ENCODE measurements at places on chromosomes 5 and 9.

GRCh38 chr5:123671711-123672456 is 159.9 kb downstream of the CSNK1G3 start:
- no peak for DNase-seq

- DNase-seq: no peak
Observed at GRCh38 chr9:72465593-72465984, 55.8 kb upstream of the TMC1 start.

DNA sequence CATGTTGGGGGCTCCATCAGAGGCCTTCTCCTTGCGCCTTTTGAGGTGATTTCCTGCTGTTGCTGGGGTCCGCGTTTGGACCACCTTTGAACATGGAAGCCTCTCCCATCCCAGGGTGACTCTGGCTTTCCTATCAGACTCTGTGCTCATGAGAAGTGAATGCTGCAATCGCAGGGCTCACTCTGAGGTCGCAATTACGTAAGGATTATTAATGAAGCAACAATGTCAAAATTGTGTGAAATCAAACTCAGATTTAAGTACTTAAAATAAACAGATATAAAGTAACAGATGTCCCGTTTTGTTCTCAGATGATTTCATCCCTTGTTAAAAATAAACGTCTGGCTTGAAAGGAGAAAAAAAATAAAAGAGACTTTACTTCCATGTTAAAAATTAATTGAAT is 634.2 kb downstream of the BNC2 start:
- no peak for DNase-seq

DNA sequence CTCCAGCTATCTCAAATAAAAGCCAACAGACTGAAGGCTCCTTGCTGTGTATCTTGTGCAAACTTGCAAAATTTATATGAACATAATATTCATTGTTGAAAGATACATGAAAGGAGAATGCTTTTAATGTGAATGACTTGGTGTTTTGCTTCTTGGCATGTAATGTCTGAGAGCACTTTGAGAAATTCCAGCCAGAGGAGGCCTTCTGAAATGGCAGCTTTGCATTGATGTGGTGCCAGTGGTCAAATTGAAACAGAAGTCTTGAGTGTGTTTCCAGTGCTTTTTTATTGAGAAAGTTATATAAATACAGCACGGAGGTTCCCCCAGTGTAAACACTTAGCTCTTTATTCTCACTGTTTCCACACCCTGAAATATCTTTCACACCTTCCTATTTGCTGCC is 182.1 kb downstream of the ADCY2 start:
- DNase-seq: no peak

DNA sequence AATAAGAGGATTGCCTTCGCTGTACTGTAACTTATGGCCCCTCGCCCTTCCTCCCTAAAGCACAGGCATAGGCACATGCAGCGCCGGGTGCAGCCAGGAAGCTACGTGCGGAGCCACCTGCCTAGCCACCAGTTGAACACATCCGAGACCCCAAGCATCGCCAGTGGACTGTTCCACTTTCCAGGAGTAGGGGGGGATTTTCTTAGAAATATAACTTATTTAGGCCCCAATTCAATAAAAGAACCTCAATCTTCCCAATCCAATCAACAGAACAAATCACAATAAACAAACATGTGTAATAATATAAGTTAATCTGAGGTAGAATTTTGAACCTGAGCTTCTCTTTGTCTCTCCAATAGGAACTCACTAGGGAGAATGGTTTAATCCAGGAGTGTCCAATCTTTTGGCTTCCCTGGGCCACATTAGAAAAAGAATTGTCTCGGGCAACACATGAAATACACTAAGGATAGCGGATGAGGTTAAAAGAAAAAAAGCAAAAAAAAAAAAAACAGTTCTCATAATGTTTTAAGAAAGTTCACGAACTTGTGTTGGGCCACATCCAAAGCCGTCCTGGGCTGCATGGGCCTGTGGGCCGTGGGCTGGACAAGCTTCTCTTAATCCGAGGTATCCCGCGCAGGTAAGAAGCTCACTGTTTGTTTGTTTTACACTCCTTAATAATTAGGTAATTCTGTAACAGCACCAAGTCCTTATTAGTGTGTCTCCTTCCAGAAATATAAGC is 22.0 kb upstream of the NIPBL start:
- DNase-seq: no peak

DNA sequence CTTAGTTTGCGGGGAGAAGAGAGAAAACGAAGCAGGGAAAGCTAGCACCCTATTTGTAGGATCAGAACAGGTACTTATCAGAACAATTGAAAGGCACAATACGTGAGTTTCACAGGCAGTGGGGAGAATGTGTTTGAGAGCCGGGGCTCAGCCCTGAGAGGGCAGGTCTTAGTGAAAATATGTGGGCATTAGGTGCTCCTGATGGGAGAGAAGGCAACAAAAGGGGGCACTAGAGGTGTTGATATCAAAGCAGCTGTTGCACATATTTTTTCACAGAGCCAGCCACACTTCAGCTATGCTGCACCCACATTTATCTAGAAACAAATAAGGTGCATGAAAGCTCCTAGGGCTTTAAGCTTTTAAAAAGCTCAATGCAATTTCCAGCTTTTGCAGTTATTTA is 99.7 kb upstream of the MAN2A1 start:
- DNase-seq: no peak

DNA sequence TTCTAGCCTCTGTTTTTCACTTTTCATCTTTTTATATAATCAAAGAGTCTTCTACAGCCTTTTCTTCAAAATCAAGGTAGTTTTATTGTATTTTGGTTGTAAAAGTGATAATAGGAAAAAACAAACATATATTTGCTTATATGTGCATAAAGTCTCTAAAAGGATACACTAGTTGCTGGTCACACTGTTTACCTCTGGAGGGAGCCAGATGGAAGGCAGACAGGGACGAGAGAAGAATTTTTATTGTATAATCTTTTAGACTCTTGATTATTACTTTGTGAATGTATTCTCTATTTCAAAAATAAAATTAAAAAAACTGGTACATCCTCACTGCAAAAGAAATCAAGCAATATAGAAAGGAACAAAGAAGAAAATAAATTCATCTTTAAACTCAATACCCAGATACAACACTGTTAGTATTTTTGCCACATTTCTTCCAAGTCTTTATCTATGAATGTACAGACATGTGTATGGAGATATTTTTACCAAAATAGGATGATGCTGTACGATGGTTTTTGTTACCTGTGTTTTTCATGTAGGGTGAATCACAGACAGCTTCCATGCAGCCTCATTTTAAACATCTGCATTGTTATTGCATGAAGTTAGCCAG is 6.1 kb upstream of the RNF183 start:
- peak; percentile 29 for DNase-seq

GRCh38 chr9:5485378-5486085 is 24.8 kb upstream of the PDCD1LG2 start:
- DNase-seq: no peak

DNA sequence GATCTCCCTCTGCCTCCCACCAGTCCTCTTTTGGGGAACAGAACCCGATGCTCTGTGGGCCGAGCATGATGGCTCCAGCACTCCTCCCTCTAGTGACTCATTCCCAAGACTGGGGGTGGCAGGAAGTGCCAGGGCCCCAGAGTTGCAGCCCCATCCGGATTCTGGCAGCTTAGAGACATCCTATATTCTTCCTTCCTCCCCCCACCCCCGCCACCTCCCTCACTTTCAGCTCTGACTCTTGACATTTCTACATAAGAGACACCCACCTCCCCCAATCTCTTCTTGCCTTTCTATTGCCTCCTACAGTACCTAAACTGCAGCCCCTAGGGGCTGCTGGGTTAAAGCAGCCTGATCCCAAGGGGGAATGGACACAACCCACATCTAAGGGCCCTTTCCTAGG is 47.1 kb upstream of the MATR3 start:
- no peak for DNase-seq

DNA sequence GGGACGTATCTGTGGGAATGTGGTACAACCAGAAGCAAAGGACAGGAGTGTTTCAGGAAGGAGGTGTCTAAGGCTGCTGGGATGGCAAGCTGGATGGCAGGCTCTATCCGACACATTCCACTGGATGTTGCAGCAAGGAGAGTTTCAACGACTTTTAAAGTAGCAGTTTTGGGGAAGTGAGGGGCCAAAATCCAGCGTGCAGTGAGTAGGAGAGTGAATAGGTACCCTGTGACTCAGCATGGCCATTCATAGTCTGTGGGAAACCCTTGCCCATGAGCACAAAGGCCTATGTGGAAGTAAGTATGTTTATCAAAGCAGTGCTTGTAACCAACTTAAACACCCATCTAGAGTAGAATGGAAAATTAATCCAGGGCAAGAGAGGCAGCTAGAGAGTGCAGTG is 664.7 kb downstream of the ACTL7B start:
- DNase-seq: no peak

- no peak for DNase-seq
Observed at GRCh38 chr5:58683567-58683966, 100.7 kb downstream of the RAB3C start.

- no peak for DNase-seq
Observed at GRCh38 chr5:139788294-139788910, 7.2 kb upstream of the PSD2 start.

GRCh38 chr9:31996331-31996730 is 388.1 kb upstream of the ACO1 start:
- no peak for DNase-seq

- DNase-seq: no peak
Observed at GRCh38 chr9:26247861-26248260, 569.6 kb upstream of the TUSC1 start.

DNA sequence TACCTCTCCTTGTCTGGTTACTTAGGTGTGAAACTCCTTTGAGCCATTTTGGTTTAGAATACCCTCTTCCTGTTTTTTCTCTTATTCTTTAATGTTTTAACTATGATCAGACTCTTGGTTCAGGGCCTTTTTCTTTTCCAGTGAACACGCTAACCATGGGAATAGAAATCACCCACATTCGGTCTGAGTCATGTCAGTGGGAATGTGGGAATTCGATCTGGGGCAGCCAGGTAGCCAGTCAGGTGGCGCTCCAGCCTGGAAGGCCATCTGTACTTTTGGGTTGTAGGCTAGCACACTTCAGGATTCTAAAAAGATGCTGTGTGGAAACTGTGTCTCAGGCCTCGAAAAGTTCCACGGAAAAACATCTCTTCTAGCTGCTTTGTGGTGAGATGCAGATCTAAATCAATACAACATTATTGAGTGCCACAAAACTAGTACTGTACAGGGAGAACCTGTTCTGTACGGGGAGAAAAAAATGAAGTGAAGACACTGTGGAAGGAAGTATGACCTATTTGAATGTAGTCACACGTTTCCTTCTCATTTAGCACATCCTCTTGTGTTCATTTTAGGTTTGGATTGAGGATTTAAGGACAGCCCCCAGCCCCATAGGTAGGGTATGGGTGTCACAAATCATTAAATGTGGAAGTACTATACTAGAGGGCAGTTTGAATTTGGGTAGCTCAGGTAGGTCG is 36.4 kb downstream of the SNX30 start:
- no peak for DNase-seq

DNA sequence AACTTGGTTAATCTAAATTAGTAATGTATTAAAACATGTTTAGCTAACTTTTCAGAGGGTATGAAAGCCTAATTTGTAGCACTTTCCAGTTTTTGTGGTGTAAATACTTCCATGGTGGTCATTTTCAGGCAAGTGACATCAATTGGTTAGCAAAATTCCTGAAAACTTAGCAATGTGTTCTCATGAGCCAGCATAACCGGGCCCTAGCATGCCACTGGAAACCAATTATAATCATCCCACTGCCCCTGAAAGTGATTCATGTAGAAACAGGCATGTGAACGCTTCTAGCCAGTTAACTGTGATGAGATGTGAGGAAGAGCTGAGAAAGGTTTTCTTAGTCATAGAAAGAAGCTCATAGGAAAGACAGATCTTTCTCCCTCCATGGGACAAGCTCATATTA is 417.2 kb downstream of the TLR4 start:
- no peak for DNase-seq

DNA sequence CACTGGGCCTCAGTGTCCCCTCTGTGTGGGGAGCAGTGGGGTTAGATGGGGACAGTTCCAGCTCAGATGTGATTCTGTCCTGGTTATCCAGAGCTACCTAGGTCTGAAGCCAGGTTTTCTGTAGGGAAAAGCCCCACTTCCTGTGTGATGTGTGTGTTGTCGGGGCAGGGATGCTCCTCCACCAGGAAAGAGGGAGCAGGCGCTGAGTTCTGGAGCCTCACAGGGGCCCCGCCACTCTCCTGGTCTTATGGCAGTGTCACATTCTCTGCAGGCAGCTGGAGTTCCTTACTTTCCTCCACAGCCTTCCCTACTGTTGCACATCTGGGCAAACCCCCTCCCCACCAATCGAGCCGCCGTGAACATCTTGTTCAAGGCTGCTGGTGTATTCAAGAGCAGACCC is 39.1 kb upstream of the GRHPR start:
- DNase-seq: no peak

DNA sequence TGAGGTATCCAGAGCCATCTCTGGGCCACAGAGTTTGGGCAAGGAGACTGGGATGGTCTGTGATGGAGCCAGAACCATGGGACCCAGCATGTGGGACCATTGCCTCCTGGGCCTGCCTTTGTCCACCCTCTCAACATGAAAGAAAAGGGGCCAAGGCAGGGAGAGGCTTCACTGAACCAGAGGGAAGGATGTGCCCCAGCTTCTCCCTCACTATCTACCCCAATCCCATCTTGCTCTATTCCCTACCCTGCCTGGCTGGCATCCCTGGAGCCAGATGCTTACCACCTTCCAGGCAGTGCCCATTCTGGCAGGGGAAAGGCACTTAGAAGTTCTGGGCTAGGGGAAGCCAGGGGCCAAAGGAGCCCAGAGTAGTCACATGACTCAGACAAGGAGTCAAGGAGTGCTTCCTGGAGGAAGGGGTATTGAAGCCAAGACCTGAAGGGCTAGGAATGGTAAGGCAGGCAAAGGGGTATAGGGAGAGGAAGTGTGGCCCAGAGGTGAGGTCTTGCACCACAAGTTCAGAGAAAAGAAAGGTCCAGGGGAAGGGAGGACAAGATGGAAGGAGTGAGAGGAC is 9.8 kb downstream of the PDLIM4 start:
- no peak for DNase-seq

GRCh38 chr5:57229313-57229712 is 55.5 kb downstream of the GPBP1 start:
- no peak for DNase-seq

GRCh38 chr9:10062629-10063395 is 550.0 kb downstream of the PTPRD start:
- no peak for DNase-seq

GRCh38 chr5:177445917-177446199 is 756 bp upstream of the PRR7 start:
- DNase-seq: no peak

DNA sequence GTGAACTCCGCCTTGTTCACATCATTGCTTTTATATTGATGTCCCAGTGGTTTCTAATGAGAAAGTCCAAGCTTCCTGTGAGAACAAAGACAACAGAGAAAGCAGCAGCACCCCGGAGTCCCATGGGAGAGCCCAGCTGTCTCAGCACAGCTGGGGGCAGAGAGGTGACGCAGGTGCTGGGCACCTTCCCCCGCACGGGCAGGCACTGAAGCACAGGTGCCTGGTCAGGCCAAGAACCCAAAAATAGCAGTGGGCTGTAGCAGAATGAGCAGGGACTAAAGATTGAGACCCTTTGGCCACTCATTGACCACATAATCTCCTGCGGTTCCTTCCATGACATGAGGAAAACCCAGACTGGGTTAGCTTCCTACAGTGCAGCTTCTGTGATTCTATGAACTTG is 18.8 kb downstream of the SRD5A1 start:
- DNase-seq: no peak

GRCh38 chr9:116103976-116104820 is 49.4 kb upstream of the PAPPA start:
- DNase-seq: no peak

GRCh38 chr5:171739271-171739670 is 46.3 kb upstream of the SMIM23 start:
- DNase-seq: no peak

All from T47D (cell line).